ENCODE measurements at places on chromosomes 5 and 9. TPM values are rescaled to one million over a fixed set of nuclear protein-coding genes. Genes with fewer than 3 reads are reported as not detected.

CFAP157 gene
- not detected for total RNA-seq

ANXA2R gene
- 2.1 TPM for total RNA-seq

CERCAM gene
- total RNA-seq: 25.3 TPM

PALM2AKAP2 gene
- total RNA-seq: 8.1 TPM

CA9 gene
- total RNA-seq: not detected

OR1L1 gene
- not detected for total RNA-seq

KCNV2 gene
- total RNA-seq: not detected

SOX30 gene
- 0.34 TPM for total RNA-seq

GRCh38 chr9:73844135-73844534 lies 653.0 kb upstream of the RORB start:
- H3K4me1 ChIP-seq: no peaks in the 10 kb centered on the region
- H3K36me3 ChIP-seq: no peaks in the 10 kb centered on the region
- H3K4me3 ChIP-seq: no peak overlapping the region
- DNase-seq: no peak
- no peak overlapping the region for H3K27ac ChIP-seq

GRCh38 chr9:89426384-89426961 lies 71.4 kb downstream of the SEMA4D start:
- H3K36me3 ChIP-seq: no peaks in the 10 kb centered on the region
- no peak overlapping the region for H3K4me3 ChIP-seq
- no peak for DNase-seq
- no peak overlapping the region for H3K27ac ChIP-seq

DNA sequence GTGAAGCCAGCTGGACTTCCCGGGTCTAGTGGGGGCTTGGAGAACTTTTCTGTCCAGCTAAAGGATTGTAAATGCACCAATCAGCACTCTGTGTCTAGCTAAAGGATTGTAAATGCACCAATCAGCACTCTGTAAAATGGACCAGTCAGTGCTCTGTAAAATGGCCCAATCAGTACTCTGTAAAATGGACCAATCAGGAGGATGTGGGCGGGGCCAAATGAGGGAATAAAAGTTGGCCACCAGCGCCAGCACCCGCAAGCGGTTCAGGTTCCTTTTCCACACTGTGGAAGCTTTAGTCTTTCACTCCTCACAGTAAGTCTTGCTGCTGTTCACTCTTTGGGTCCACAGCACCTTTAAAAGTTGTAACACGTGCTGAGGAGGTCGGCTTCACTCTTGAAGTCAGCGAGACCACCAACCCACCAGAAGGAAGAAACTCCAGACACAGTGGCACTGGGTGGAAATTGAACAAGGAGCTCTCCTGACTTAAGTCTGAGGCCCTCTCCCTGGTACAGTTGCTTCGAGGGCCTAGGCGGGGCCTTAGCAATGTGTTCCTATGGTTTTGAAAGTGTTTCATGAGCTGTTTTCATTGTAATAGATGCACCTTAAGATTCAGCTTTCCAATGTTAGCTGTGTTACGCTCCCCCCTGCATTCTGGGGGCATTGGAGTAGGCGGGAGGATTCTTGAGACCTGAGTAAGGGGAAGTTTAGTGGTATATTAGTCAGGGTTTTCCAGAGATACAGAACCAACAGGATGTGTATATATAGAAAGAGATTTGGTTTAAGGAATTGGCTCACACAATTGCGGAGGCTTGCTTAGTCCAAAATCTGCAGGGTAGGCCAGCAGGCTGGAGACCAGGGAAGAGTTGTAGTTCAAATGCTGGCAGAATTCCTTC lies 21.5 kb upstream of the MYO10 start:
- no peak overlapping the region for H3K27ac ChIP-seq
- no peak for DNase-seq
- H3K27me3 ChIP-seq: no peaks in the 10 kb centered on the region
- H3K4me3 ChIP-seq: no peak overlapping the region

DNA sequence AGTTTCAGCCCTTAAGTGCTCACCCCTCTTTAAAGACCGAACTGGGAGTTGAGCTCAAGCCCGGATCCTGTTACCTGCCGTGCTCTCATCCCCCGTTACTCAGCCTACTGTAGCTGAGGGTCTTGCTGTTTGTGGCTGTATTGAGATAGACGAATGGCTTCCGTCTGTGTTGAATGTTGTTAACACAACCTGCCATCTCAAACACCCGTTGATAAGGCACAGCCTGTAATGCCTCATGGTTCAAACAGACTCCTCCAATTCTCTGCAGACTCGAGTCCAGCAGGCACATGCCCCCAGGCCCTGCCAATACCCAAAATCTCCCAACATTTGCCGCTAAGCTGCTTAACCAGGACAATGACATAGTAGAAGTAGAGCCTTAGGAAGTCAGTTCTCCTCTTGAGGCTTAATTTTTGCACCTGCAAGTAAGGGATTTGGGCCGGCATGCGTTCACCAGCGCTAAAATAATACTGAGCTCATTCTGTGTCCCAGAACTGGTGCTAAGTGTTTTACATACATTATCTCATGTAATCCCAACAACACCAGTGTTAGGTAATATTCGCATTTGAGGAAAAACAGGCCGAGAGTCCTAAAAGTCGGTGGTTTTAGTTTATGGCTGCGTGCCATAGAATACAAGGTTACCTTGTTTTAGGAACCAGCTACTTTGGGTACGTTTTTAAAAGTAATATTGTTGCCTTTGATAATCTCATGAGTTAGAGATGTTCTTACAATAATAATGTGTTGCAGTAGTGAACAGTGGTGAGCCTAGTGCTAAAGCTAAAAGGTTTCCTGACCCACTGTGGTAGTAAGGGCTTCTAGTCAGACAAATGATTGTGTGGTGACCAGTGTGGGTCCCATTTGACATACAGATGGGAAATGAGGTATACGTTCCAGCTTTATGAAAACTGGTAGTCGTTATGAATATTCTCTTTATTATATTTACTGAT lies 1.5 kb upstream of the RFX3 start:
- no peaks in the 10 kb centered on the region for H3K27me3 ChIP-seq
- peak overlapping the region; percentile 100 for H3K27ac ChIP-seq
- H3K36me3 ChIP-seq: no peaks in the 10 kb centered on the region
- DNase-seq: no peak

DNA sequence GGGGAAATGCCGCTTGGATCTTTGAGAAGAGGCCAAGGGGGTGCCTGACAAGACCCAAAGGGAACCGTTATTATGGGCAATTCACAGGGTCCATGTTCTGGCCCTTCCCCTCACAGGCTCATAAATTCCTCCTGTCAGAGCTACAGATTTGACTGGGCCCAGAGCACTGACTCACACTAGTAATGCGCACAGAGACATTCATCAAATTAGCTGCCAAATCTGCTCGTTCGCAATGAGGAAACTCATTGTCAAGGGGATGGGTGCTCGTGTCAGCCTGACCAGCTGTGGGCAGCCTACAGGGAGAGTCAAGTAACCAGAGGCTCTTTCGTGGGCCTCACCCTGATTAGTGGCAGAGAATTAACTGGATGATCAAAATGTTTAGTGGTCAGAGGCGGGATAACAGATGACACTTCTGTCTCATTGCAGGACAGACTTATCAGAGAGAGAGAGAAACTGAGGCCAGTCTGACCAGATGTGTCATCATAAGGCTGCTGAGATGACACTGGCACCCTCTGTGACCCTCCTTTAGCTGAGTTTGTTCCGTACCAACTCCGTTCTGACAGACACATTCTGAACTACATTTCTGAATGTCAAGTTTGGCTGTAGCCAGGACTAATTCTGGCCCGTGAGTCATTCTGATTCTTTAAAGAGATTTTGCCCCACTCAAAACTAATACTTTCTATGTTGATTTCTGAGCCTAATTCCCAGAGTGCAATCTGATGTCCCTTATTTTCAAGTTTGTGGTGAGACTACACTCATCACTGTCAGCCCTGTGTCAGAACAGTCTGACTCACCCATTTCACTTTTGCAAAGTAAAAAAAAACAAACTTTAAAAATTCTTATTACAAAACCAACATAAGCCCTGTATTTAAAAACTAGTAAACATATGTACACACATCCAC lies 377.1 kb downstream of the ACTL7B start:
- H3K36me3 ChIP-seq: no peaks in the 10 kb centered on the region
- no peak for DNase-seq
- peaks cover 8% of the 10 kb centered on the region for H3K4me1 ChIP-seq
- H3K4me3 ChIP-seq: no peak overlapping the region
- no peaks in the 10 kb centered on the region for H3K27me3 ChIP-seq

GRCh38 chr5:74633695-74634094 lies 6.8 kb downstream of the ENC1 start:
- DNase-seq: no peak
- H3K36me3 ChIP-seq: peaks cover 30% of the 10 kb centered on the region
- peaks cover 3% of the 10 kb centered on the region for H3K4me1 ChIP-seq
- H3K27ac ChIP-seq: no peak overlapping the region

DNA sequence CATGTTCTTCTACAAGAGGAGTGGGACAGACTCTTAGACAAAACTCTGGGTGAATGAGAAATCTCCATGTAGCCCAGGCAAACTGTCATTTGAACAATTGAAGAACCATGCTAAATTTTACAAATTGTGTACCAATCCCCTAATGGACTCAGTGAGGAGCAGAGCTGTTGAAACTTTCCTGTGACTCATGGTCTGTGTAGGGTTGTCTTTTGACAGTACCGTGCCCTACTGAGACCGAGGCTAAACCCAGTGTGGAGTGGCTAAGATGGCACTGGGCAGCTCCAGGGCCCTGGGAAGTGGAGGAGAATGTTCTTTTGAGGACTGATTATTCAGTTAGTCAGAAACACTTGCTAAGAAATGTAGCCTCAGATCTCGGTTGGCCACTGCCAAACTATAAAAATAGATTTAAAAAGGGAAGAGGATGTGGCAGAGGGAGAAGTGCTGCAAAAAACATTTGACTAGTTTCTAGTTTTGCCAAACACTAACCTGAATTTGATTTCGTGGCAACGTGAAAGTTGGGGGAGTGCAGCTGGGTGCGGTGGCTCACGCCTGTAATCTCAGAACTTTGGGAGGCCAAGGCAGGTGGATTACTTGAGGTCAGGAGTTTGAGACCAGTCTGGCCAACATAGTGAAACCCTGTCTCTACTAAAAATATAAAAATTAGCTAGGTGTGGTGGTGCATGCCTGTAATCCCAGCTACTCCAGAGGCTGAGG lies 24.7 kb downstream of the POU4F3 start:
- no peak for DNase-seq
- no peak overlapping the region for H3K27ac ChIP-seq
- H3K27me3 ChIP-seq: no peaks in the 10 kb centered on the region
- no peak overlapping the region for H3K4me3 ChIP-seq

GRCh38 chr5:4142842-4143241 lies 547.2 kb downstream of the IRX1 start:
- H3K36me3 ChIP-seq: no peaks in the 10 kb centered on the region
- H3K27me3 ChIP-seq: no peaks in the 10 kb centered on the region
- no peak overlapping the region for H3K27ac ChIP-seq
- DNase-seq: no peak

DNA sequence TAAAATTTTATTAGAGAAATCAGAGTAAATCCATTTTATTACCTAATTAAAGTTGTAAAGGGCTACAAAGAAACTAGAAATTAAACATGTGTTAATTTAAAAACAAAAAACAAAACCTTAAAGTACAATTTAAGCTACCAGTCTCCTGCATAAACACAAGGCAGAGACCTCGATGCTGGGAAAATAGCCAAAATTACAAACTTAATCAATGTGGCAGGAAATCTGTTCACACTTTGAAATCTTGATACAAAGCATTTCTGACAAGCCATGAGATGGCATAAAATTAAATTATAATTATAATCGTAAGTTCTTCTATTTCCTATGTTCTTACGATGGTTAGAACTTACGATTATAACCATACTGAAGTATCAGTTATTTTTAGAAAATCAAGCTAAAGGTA lies 158.0 kb upstream of the FREM1 start:
- H3K4me3 ChIP-seq: no peak overlapping the region
- no peaks in the 10 kb centered on the region for H3K4me1 ChIP-seq
- no peaks in the 10 kb centered on the region for H3K27me3 ChIP-seq
- no peaks in the 10 kb centered on the region for H3K36me3 ChIP-seq
- no peak overlapping the region for H3K27ac ChIP-seq

GRCh38 chr5:54655761-54656160 lies 138.2 kb downstream of the SNX18 start:
- peak overlapping the region; percentile 43 for H3K27ac ChIP-seq
- H3K4me1 ChIP-seq: peaks cover 46% of the 10 kb centered on the region
- no peaks in the 10 kb centered on the region for H3K27me3 ChIP-seq
- no peak overlapping the region for H3K4me3 ChIP-seq
- H3K36me3 ChIP-seq: no peaks in the 10 kb centered on the region

- H3K27ac ChIP-seq: peak overlapping the region; percentile 96
- no peaks in the 10 kb centered on the region for H3K27me3 ChIP-seq
- peak overlapping the region; percentile 73 for H3K4me3 ChIP-seq
- H3K4me1 ChIP-seq: peaks cover 80% of the 10 kb centered on the region
- no peaks in the 10 kb centered on the region for H3K36me3 ChIP-seq
Observed at GRCh38 chr5:132411304-132412013, 41.9 kb downstream of the SLC22A5 start.

GRCh38 chr5:125266106-125266505 lies 519.7 kb upstream of the ZNF608 start:
- H3K4me3 ChIP-seq: no peak overlapping the region
- no peak overlapping the region for H3K27ac ChIP-seq
- no peaks in the 10 kb centered on the region for H3K4me1 ChIP-seq

DNA sequence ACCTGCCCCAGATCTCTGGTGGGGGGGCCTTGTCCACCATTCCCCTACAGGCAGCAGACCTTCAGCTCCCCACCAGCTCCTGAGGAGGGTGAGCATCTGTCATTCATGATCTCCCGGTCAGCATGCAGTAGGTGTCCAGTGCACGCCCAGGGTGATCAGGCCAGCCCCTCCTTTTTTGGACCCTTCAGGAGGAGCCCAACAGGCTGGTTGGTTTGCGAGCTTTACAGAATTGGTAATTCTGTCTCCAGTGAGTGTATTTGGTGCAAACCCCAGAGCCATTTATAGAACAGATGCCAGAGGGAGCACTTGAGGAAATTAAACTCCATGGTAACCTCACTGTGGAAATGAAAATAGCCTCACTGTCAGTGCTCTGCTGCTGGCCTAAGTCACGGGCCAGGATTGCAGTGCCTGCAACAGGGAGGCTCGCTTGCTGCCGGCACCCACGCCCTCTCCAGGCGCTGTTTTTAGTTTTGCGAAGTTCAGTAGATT lies 23.4 kb downstream of the WNK2 start:
- H3K4me3 ChIP-seq: peak overlapping the region; percentile 20
- no peaks in the 10 kb centered on the region for H3K36me3 ChIP-seq
- peaks cover 89% of the 10 kb centered on the region for H3K4me1 ChIP-seq
- H3K27ac ChIP-seq: peak overlapping the region; percentile 79
- H3K27me3 ChIP-seq: no peaks in the 10 kb centered on the region

DNA sequence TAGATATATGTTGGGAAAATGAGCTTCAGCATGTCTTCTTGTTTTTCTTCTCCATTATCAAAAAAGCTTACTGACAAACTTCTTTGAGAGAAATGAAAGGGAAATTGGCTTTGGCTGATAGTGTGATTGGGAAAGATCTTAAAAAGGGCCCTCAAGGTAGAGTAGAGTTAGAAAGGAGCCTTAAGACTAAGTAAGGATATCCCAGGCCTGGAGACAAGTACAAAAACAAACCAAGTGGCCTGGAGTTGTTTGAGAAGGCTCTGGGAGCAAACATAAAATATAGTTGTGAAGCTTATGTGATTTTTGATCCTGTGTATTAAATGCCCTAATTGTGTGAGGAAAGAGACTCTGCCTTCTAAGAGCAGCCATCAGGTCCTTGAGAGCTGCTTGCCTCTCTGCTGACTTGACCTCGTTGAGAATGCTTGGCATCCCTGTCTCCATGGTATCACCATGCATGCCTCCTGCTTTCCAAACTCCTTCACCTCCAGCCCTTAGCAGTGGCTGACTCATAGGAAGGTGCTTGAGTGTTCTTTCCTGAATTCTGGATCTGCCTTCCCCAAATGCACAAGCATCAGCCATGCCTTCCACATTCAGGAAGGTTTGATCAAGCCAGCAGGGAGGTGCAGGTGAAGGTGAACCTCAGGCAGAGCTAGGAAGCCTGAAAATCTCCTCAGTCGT lies 78.9 kb downstream of the SMARCA2 start:
- DNase-seq: no peak
- peaks cover 81% of the 10 kb centered on the region for H3K36me3 ChIP-seq
- H3K4me3 ChIP-seq: no peak overlapping the region
- H3K4me1 ChIP-seq: peaks cover 11% of the 10 kb centered on the region
- H3K27ac ChIP-seq: no peak overlapping the region
- no peaks in the 10 kb centered on the region for H3K27me3 ChIP-seq

Data from esophagus muscularis mucosa (tissue), 4 donors.